Cortex of kidney (tissue), 1 donor: ENCODE measurements at places on chromosomes 5 and 9.

GRCh38 chr5:127564002-127564769 lies 46.7 kb downstream of the PRRC1 start:
- no peak for DNase-seq

- DNase-seq = no peak
These were observed 6.6 kb upstream of the N4BP3 start for GRCh38 chr5:178106556-178107239.

- no peak for DNase-seq
These were observed 17.2 kb upstream of the C5orf15 start for GRCh38 chr5:133985540-133986180.

GRCh38 chr5:93807846-93808245 lies 66.4 kb upstream of the POU5F2 start:
- DNase-seq = no peak

GRCh38 chr5:84634256-84634655 lies 249.6 kb upstream of the EDIL3 start:
- no peak for DNase-seq

GRCh38 chr9:105144076-105144475 lies 100.4 kb upstream of the SLC44A1 start:
- no peak for DNase-seq

DNA sequence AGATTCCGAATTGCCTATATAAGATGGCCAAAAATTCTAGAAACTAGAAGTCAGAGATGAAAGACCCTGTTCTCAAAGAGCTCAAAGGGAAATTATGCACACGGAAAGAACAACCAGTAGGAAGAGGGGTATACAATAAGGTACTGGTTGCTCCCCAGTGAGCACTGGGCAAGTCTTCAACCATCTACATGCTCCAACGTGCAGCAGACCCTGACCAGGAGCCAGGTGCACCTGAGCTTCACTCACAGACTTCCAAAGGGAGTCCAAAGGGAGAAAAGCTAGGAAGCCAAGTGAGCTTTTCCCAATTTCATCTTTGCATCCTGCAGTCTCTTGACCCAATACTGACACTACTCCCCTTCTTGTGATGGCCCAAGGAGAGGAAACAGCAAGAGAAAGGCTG lies 3.9 kb downstream of the REEP5 start:
- DNase-seq = no peak
